ENCODE measurements at places on chromosomes 3 and 15. TPM values are rescaled to one million over a fixed set of nuclear protein-coding genes. Genes with fewer than 3 reads are reported as not detected.

Gene KBTBD12
- total RNA-seq: not detected

Gene NEDD4
- 64.2 TPM for total RNA-seq

Gene EXD1
- not detected for total RNA-seq

Gene SNX4
- 49.6 TPM for total RNA-seq

Gene SNTN
- not detected for total RNA-seq

Gene CATSPER2
- total RNA-seq: 2.1 TPM

Gene EPHA3
- not detected for total RNA-seq

Gene TMCO5A
- total RNA-seq: not detected

Gene OR5K2
- total RNA-seq: not detected

Gene GRK7
- total RNA-seq: not detected

Gene ST8SIA2
- total RNA-seq: not detected

Gene TRIM42
- not detected for total RNA-seq

Gene LYZL4
- not detected for total RNA-seq

Measured in thoracic aorta endothelial cell (primary cell).